ENCODE measurements at places on chromosomes 6 and 20.

GRCh38 chr20:63055575-63056235, 48.9 kb upstream of the BHLHE23 start:
- no peak for DNase-seq

- peak; percentile 32 for DNase-seq
Observed at GRCh38 chr6:106102034-106102433, 15.9 kb downstream of the PRDM1 start.

DNA sequence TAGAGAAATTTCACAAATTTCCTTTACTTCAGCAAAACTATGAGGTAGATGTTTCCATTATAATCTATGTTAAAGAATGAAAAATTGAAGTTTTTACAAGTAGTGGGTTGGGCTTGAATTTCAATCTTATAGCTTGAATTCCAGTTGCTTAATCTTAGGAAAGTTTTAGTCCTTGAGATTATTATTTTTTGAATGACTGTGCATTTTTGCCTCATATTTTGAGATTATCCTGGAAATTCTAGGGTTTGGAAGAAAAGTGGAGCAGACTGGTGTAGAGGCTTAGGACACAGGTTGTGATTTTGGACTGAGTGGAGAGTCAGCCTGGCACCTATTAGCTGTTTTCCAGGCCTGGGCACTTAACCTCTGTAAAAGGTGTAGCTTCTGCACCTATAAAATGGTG, 5.7 kb downstream of the MTCL3 start:
- DNase-seq, result no peak

GRCh38 chr20:2207770-2208097, 88.1 kb upstream of the TGM3 start:
- DNase-seq, result no peak

- DNase-seq, result no peak
Observed at GRCh38 chr6:156954191-156954590, 177.0 kb downstream of the ARID1B start.

DNA sequence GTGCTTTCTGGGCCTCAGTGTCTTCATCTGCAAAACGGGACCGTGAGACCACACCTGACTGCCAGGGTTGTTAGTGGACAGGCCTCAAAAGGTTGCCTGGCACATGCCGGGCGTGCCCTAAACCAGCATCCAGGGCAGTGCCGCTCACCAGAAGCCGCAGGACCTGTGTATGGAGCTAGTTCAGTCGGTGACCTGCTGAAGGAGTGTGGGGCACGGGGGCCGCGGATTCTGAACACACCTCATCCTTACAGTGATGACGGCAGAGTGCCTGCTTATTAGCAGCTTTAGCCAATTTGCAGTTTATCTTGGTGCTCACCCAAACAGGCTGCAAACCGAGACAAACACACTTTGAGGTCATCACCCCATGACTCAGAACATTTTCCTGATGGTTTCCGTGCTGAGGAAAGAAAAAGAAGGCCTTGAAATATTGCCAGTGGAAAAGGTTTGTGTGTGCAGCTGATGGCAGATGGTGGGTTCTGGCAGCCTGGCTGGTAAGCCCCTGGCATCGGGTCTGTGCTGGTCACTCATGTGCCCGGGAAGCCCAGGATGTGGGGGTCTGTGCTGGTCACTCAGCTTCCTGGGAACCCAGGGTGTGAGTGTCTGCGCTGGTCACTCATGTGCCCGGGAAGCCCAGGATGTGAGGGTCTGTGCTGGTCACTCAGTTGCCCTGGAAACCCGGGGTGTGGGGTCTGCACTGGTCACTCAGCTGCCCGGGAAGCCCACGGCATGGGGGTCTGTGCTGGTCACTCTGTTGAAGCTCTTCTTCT, 153.8 kb downstream of the ERMARD start:
- DNase-seq, result no peak

GRCh38 chr20:61518424-61518951, 266.4 kb downstream of the CDH4 start:
- DNase-seq, result no peak

DNA sequence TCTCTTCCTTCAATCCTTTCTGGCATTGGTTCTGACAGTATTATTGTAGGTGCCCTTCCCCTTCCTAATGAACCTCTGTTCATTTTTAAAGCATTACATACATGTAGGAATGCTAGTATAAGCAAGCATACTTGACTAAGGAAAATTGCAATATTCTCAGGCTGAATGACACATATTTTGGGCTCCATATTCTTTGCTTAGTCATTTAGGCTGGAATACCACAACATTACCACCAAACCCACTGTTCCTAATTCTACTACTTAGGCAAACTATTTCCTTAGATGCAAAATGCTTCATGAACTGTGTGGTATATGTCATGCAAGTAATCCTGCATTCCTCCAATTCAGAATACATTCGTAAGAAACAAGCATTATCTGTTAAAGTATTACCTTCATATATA, 113.9 kb downstream of the PRDM1 start:
- no peak for DNase-seq

DNA sequence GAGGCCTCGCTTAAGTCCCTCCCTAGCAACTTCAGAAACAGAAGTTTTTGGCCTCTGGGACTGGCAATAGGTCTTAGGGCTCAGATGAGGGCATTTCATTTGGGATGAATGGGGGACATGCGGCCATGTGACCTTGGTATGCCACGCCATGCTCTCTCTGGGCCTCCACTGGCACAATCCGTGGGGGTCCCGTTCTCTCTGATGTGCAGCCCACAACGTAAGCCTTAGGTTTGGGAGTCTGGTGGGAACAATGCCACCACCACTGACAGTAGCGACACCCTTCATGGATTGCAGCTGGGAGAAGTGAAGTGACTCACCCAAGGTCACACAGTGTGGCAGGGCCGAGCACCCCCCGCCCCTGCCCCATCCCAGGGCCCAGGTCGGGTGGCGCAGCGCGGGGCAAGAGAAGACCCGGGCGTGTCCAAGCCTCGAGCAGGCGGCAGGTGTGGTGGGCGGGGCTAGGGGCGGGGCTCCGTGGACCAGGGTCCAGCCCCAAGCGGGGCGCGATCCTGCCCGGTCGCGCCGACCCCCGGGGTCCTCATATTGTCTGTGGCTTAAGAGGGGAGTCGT, 864 bp upstream of the CEBPB start:
- no peak for DNase-seq

- DNase-seq, result peak; percentile 46
Observed at GRCh38 chr6:158703837-158704822, 54.3 kb downstream of the SYTL3 start.

GRCh38 chr6:41935685-41936072, 5.9 kb downstream of the CCND3 start:
- DNase-seq, result no peak

GRCh38 chr6:118318648-118319047, 229.4 kb upstream of the PLN start:
- no peak for DNase-seq

GRCh38 chr20:19653327-19653726, 104.7 kb upstream of the RIN2 start:
- no peak for DNase-seq

DNA sequence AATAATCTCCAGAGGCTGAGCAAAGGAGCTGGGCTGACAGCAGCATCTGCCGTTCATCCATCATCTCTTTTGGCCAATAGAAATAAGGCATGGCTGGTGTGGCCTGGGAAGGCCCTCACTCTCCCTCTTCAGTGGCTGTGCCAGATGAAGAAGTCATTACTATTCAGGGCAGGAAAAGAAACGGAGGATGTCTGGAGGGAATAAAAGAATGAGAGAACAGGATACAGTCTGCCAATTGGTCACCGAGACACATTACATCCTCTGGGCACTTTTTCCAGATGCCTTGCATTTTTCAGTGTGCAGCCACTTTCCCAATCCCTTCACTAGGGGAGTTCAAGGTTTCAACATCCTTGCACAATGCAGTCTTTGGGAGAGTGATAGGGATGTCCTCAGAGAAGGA, 32.2 kb upstream of the VGLL2 start:
- DNase-seq, result no peak

- no peak for DNase-seq
Observed at GRCh38 chr6:75775219-75775618, 26.2 kb downstream of the MYO6 start.

DNA sequence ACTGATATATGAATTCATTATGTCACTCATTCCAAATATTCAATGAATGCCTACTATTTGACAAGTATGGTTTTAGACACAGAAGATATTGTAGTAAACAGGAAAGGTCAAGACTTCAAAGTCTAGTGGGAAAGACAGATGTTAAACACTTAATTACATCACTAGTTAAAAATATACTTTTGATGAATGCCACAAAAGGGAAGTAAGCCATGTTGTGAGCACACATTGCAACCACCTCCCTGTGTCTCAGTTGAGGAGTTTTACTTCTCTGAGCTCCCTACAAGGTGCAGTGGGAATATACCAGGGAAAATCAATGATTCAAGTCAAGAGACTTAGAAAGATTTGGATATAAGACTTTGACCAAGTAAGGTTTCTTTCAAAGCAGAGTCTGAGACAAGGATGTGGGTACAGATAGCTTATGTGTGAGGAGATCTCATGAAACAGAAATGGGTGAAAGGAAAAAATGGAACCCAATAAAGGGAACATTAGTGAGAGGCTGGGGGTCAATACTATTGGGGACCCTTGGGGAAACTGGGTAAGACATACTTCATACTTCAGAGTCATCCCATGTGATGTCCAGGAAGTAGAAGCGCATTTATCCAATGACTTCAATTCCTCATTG, 503.7 kb downstream of the KIF16B start:
- DNase-seq, result no peak

DNA sequence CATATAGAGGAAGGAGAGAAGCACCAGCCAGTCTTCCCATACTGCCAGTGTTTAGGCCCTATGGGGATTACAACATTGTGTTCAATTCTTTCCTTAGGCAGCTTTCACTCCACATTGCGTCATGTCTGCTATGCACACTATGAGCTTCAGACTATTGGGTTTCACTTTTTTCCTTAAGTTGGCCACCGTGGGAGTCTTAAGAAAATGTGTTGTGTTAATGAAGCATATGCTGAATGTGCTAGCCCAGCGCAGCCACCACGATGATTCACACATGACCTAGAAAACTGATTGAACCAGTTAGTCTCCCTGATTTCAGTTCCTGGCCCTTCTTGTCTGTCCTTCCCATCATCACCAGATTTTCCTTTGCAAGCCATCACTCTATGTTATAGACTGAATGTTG, 21.5 kb downstream of the TUBB2B start:
- DNase-seq, result no peak

- DNase-seq, result no peak
Observed at GRCh38 chr20:24289737-24290481, 179.5 kb upstream of the SYNDIG1 start.

DNA sequence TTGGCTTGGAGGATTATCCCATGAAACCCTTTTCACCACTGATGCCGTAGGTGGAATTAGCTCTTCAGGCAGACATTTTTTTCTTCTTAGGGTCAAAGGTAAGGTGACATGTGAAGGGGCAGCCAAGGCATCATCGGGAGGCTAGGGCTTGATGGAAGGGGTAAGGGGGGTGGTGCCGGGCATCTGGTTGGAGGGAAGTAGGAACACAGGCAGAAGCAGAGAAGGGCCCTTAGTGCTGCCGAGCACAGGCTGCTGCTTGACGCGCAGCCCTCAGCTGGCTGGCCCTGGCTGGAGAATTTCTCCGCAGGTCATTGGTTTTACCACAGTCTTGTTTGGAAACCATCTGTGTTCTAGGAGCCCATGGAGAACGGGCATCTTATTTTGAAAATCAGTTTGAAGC, 54.7 kb downstream of the TRAF3IP2 start:
- no peak for DNase-seq

DNA sequence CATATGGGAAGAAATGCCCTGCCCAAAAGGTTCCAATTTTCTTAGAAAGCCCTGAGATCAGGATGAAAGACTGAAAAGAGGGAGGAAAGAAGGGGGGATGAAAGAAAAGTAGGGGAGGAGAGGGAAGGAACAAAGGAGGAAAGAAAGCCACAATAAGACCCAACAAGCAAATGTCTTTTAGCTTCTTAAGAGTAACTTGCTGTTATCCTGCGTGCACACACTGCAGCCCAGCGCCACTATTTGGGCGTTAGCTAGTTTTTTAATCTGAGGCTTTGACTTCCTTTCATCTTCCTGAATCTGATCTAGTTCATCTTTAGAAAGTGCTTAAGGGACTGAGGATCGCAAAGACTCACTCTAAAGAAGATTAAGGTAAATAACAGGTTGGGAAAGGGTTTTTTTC, 77.4 kb upstream of the HDDC2 start:
- DNase-seq, result no peak

DNA sequence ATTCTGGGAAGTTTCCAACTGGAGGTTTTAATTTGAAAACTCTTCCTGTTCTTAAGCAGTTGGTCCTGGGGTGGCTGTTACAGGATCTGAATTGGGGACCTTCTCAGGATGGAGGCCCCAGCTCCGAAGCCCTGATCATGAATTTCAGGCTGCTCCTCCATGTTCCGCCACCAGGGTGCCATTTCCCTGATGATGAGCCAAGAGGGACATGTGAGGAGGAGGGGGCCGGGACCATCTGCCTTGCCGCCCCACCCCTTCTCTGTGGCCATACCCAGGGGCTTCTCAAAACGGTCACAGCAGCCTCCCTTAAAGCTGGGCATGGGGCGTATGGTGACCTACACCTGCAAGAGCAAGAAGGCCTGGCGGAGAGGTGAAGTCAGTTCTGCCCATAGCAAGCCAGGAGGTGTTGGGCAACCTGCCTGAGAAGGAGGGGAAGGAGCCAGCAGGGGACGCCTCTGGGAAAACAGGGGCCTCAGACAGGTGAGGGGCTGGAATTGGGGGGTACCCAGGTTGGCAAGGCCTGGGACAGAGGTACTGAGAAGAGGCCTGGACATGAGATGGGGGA, 3.6 kb upstream of the BAK1 start:
- DNase-seq, result no peak

DNA sequence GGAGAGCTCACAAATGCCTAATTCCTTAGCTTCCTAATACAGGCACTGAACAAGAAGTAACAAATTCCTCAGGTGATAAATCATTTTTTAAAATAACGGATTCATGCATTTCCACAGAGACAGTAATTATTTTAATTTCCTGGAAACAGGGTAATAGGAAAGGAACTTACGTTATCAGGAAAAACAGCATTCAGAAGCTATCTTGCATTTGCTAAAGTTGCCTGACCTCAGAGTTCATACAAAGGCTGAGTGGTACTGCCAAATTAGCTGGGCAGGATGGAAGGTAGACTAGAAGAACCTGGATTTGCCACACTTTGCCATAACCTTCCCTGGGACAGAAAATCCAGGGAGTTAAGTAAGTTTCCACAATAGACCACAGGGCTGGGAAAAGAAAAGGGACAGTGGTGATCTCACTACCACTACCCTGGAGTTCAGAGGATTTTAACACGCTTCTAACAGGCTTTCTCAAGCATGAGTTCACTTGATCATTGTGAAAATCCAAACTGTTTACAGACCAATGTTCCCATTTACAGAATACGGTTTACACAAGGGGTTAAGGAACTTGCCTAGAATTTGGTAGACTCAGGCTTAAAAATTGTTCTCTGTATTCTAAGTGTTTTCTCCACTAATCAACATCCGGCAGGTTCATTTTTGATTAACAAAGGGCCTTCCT, 57.0 kb downstream of the KIF13A start:
- no peak for DNase-seq

GRCh38 chr20:24617757-24618450, 148.5 kb downstream of the SYNDIG1 start:
- DNase-seq, result no peak

Measured in stimulated activated CD4-positive, alpha-beta T cell treated with anti-CD3 and anti-CD28 coated beads, Interleukin-12 subunit alpha, Interleukin-12 subunit beta, amount 100 ng/mL, for 24 hours (primary cell).